ENCODE measurements at places on chromosomes 16 and 17.

DNA sequence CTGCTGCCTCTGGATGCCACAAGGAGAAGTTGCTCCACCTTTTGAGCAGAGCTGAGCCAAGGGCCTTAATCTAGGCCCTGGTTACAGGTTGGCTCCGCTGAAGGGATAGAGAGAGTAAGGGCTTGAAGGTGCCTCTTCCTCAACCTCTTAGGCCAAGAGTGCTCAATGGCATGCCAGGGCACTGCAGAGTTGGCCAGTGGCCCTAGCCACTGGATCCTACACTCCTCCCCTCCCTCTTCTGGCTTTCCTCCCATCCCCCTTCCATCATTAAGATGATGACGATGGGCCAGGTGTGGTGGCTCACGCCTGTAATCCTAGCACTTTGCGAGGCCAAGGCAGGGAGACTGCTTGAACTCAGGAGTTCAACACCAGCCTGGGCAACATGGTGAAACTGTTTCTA, 50.5 kb downstream of the MYO18A start:
- no peak for DNase-seq

GRCh38 chr16:885391-885790, 84.9 kb upstream of the GNG13 start:
- no peak for DNase-seq

GRCh38 chr16:67278773-67279295, 498 bp upstream of the PLEKHG4 start:
- peak; percentile 77 for DNase-seq

DNA sequence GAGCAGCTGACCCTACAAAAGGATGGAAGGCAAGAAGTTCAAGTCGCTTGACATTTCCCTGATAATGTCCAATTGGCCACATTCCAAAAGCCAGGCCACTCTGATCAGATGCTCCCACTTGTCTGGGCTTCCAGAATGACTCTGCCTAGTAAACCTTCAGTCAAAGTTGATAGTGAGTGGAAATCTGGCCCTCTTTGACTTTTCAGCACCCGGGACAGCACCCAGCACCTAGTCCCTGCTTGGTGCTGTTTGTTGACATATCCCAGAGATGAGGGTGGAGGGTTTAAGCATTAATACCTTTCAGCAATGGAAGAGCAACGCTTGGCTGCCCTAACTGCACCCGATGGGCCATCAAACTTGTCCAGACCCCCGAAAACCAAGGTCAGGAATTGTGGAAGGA, 131.3 kb downstream of the AIPL1 start:
- DNase-seq, result peak; percentile 26

GRCh38 chr17:62644487-62645173, 17.2 kb downstream of the MRC2 start:
- DNase-seq, result peak; percentile 97

DNA sequence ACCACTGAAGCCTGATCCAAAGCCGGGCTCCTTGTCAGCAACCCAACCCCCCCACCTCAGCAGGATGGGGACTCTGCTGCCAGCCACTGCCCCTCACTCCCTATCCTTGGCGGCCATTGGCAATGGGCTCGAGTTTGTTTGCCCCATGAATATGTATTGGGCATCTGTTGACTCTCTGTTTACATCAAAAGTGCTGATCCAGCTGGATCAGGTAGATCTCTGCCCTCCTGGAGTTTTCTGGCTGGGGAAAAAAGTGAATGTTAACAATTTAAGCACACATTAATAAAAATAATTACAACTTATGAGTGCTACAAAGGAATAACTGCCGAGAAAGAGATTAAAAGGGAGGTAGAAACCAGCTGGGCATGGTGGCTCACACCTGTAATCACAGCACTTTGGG, 62.5 kb downstream of the ATP2C2 start:
- no peak for DNase-seq

GRCh38 chr17:45294506-45294905, 22.3 kb downstream of the MAP3K14 start:
- no peak for DNase-seq

- no peak for DNase-seq
Measured at GRCh38 chr16:80564394-80564793, 23.6 kb downstream of the DYNLRB2 start.

- no peak for DNase-seq
Measured at GRCh38 chr16:75286389-75286788, 35.0 kb upstream of the BCAR1 start.

DNA sequence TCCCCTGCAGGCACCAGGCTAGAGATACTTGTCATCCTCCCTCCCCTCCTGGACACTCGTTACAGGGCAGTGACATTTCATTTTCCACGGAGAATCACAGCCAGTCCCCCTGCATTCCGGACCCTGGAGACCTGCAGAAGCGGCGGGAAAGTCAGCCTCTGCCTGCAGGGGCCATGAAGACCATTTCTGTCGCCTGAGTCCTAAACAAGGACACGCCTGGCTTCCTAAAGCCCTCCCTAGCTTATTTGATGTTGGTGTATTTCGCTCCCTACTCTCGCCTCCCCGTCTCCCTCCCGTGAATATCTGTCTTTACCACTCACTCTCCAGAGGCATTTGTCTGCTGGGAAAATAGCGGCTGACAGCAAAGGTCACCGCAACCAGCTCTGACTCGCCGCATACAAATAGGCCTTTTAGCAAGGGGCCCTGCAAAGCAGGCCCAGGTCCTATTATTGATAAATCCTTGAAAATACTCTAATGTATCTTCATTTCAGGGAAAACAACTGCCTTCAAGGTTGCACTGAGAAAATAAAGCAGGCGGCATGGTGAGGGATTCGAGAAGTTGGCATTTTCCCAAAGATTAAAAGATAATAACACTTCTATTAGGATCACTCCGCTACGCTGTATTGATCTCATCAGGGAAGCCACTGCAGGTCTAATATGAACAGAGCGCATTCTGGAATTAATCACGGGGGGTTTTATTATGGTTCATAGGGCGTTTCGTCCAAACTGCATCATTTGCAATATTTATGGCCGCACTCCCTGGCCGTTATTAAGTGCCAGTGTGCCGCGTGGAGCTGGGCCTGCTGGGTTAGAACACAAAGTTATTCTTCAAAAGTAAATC, 447.1 kb upstream of the CDH5 start:
- no peak for DNase-seq

- DNase-seq, result no peak
Measured at GRCh38 chr16:81848306-81848853, 69.3 kb downstream of the PLCG2 start.

GRCh38 chr16:75048530-75048929, 49.7 kb downstream of the ZNRF1 start:
- DNase-seq, result no peak

- DNase-seq, result no peak
Measured at GRCh38 chr17:17058304-17058703, 16.0 kb downstream of the MPRIP start.

DNA sequence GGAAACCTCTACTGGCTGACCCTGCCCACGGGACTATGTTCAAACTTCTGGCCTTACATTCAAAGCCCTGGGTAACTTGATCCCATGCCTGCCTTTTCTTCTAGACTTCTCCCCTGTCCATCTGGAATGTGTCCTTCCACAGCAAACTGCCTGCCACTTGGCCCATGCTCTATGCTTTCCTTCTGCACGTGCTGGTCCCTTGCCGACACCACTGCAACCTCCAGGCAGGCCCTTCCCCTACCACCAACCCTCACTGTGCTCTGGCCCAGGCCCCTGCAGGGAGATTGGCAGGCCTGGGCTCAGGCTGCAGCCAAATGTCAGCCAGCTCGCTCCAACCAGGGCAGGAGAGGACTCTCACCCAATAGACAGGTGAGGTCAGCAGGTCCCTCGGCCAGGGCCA, 11.0 kb downstream of the HSD11B2 start:
- DNase-seq, result no peak

DNA sequence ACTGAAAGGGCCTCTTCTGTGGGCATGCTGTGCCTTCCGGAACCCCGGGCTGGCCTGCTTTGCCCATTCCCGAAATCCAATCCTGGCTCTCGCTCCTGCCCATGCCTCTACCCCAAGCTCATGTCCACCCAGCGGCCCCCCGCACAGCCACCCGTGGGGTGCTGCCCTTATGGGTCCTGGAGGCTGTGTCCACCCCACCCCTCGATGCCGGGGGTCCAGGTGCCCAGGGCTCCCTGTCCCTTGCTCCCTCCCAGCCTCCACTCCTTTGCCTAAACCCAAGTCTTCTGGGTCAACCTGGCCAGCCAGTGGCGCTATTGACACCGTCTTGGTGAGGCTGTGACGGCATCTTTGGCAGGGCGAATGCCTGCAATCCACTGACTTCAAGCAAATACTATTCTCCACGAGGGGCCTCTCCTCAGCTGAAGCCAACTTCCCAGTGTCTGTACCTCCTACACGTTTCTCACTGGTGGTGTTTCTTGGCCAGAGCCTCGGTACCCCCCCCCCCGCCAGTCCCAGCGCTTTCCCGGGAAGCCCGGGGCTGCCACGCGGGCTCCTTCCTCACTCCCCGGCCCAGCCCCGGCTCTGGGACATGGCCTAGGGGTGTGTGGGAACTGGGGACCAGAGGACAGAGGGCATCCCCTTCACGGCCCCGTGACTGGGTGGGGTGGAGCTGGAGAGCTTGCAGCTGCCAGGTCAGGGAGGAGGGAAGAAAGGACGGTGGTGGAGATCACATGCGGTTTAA, 12.2 kb upstream of the DUS1L start:
- no peak for DNase-seq

DNA sequence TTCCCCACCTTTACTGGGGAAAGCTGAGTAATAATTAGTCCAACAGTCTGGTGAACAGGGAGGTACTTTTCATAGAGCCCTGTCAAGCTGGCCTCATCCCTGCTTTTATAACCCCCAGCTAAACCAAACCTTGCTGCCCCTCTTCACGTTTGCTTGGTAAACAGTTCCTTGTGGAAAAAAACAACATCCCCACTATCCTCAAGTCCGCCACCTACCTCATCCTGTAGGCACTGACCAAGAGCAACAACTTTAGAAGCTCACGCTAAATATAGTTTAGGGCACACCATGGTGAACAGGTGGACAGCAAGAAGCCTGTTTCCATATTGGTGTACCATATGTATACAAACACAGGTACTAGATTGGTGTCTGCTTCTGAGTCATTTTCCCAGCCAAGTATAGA, 16.5 kb downstream of the NFE2L1 start:
- DNase-seq, result no peak

GRCh38 chr17:72898725-72899124, 193.8 kb downstream of the SLC39A11 start:
- DNase-seq, result no peak

DNA sequence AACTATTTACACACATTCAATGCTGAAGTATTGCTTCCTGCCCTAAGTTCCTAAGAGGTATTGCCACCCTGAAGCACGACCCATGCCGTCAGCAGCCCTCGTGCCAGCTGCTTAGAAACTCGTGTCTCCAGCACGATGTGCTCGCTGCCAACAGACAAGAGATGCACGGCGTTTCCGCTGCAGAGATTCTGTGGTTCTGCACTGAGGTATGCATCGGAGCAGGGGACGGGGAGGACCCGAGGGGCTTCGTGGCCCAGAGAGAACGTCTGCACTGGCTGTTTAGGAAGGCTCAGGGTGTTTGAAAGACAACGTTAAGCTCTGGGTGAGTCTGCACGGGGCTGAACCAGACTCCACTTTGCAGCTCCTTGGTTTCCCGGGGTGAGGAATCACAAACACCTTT, 82.7 kb upstream of the CREBBP start:
- no peak for DNase-seq

DNA sequence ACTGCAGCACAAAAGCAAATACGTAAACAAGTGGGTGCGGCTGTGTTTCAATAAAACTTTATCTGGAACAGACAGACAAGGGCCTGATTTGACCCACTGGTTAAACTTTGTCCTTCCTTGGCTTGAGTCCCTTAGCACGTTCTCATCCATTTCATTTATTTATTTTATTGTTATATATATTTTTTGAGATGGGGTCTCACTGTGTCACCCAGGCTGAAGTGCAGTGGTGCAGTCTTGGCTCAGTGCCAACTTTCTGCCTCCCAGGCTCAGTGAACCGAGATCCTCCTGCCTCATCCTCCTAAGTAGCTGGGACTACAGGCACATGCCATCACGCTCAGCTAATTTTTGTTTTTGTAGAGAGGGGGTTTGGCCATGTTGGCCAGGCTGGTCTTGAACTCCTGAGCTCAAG, 64.3 kb downstream of the MYH11 start:
- no peak for DNase-seq

DNA sequence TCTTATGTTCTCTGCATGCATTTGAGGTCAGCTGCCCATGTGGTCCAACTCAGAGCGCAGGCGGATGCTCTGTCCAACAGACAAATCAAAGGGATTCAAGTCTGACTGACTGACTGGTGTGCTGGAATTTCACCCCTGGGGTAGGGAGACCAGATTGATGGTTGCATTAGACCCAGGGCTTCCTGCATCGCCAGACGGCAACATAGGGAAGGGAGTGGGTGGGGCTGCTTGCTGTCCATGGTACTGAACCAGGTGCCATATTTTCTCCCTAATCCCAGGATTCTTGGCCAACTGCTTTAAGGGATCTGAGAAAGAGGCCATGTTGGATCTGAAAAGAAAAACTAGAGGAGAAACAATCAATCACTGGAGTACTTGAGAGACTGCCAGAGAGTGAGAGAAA, 332.0 kb downstream of the XYLT1 start:
- peak; percentile 32 for DNase-seq

DNA sequence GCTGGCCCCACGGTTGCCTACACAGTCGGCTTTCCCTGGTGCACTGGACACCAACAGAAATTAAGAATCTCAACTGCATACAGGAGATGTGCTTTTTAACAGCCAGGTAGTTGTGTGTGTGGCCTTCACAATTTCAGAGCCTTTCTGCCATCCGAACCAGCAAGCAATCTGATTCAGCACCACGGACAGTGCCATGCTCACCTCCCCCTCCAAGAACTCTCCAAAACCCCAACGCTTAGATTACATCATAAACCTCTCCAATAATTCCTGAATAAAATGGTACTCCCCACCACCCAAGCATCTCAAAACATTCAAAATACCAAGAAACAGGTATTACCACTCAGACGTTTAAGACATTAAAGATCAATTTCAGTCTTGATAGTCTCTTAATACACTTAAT, 31.8 kb downstream of the USP7 start:
- peak; percentile 38 for DNase-seq

- DNase-seq, result no peak
Measured at GRCh38 chr17:42525221-42525620, 10.8 kb upstream of the NAGLU start.

- no peak for DNase-seq
Measured at GRCh38 chr16:53323924-53324323, 110.3 kb upstream of the RBL2 start.

DNA sequence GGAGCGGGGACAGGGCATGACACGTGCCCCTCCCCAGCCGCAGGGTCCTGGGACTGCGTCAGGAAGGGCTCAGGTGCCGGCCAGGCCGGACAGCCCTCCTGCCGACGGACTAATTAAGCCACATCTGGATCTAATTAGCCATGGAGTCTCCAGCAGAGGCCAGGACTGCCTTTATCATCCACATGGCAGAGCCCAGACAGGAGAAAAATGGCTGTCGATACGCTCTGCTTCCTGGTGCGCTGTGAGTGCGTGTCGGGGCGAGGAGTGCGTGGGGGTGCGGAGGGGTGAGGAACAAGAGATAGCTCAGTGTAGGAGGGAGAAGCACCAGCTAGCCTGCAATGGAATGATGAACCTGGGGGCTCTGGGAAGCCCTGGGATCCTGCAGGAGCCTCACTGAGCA, 218.8 kb downstream of the IRF8 start:
- DNase-seq, result no peak

Measured in HuH-7 (cell line).